ENCODE measurements at places on chromosomes 11 and 22. TPM values are rescaled to one million over a fixed set of nuclear protein-coding genes. Genes with fewer than 3 reads are reported as not detected.

MUC5AC gene
- not detected for total RNA-seq

MB gene
- total RNA-seq = not detected

NF2 gene
- total RNA-seq = 37.0 TPM

IGLL1 gene
- total RNA-seq = not detected

MS4A14 gene
- not detected for total RNA-seq

TSPAN32 gene
- 0.17 TPM for total RNA-seq

TEAD1 gene
- 65.0 TPM for total RNA-seq

PRG3 gene
- total RNA-seq = not detected

ABCC8 gene
- not detected for total RNA-seq

GSTT2 gene
- total RNA-seq = 0.33 TPM

OR5AL1 gene
- total RNA-seq = not detected

FAT3 gene
- total RNA-seq = 16.2 TPM

GPHA2 gene
- not detected for total RNA-seq

SERPIND1 gene
- not detected for total RNA-seq

GRK2 gene
- 21.6 TPM for total RNA-seq

PTGDR2 gene
- total RNA-seq = 0.26 TPM
